HuH-7.5 (cell line): ENCODE measurements at places on chromosomes 5 and 9.
A peak's percentile ranks its signal among the peaks of the same experiment; 100 is the strongest.

GRCh38 chr5:137184734-137185133 lies 314.4 kb downstream of the SPOCK1 start:
- DNase-seq, result no peak

DNA sequence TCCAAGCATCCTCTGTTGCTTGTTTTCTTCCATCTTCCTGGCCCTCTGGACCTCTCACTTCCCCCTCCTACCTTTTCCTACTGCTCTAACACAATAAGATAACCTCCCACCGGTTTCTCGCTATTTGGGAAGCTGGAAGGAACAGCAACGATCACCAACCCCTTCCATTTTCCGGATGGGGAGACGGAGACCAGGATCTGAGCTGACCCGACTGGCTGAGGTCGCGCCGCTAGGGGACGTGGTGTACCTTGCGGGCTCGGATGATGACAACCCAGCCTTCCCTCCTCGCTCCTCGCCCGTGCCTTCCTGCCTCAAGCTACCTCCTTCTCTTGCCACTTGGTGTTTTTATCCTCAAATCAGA lies 1.9 kb downstream of the LPAR1 start:
- DNase-seq, result no peak

GRCh38 chr5:11941566-11941965 lies 37.3 kb upstream of the CTNND2 start:
- no peak for DNase-seq

DNA sequence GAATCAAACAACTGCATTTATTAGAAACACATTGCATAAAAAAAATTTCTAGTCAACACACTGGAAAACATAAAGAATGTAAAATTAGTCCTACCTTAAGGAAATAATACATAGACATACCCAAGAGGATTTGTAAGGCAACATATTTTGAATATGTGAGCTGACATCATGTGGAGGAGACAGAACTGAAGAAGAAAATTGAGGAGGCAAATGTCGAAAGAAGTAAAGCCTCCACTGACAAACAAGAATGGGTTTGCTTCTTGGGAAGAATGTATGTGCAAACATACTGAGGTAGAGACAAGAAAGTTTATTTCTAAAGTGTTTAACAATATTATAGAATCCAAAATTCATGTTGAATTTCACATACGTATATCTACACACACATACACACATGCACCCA lies 363.0 kb upstream of the PDE4D start:
- DNase-seq, result no peak

GRCh38 chr9:106655966-106656365 lies 207.0 kb upstream of the ZNF462 start:
- no peak for DNase-seq

GRCh38 chr5:175728885-175729828 lies 71.3 kb downstream of the HRH2 start:
- DNase-seq, result no peak

DNA sequence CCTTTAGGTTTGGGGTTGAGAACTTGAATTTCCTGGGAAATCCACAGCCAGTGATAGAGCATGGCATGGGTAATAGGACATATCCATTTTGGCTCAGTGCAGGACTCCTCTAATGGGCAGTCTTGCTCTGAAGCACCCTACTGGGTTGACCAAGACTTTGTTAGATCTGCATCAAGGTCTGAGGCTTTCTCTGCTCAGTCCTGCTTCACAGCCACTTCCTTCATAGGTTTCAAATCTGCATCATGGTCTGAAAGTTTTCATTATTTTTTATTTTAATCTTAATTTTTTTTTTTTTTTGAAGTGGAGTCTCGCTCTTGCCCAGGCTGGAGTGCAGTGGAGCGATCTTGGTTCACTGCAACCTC lies 36.5 kb downstream of the KIF2A start:
- no peak for DNase-seq

- DNase-seq, result no peak
Measured at GRCh38 chr5:97544678-97545077, 361.6 kb upstream of the RIOK2 start.

DNA sequence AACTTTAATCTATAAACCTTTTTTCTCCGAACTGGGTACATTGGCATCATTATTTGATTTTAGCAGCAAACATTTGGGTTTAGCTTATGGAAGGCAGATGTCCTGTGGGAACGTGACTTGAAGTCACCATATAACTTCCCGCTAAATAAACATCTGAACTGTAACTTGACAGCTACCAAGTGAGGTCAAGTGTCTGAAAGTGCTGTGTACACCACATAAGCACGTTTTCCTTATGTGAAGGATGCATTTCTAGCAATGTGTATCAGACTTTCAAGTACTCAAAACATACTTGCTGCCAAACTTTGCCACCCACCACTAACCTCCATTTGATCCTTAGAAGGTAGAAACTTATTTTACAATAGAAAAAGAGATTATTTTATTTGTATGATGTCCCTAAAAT lies 35.7 kb downstream of the SLC1A3 start:
- DNase-seq, result no peak

DNA sequence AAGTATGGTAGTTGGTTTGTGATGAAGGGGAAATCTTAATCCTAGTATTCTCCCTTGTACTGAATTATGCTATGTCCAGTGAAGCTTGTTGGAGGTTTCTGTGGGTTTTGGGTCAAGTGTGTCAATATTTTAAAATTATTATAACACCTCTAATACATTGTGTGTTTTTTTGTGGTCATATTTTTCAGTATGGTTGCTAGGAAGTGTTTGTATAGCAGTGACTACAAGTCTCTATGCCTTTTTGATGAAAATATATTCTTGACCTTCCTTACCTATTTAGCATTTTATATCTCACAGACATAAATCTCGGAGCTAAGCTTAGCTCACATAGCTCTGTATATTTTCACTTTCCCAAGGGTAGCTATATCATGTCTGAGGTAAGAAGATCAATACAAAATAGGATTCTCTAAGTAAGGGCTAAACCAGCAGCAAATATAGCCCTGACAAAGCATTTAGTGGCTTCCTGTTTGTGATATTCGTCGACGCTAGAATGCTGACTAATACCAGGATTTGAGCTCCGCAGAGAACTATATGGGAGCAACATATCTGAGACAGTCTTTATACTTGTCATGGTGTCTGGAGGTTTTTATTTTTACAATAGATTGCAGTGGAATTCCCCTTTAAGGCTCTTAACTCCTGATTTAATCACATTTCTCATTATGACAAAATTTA lies 82.3 kb downstream of the MACIR start:
- DNase-seq, result no peak

DNA sequence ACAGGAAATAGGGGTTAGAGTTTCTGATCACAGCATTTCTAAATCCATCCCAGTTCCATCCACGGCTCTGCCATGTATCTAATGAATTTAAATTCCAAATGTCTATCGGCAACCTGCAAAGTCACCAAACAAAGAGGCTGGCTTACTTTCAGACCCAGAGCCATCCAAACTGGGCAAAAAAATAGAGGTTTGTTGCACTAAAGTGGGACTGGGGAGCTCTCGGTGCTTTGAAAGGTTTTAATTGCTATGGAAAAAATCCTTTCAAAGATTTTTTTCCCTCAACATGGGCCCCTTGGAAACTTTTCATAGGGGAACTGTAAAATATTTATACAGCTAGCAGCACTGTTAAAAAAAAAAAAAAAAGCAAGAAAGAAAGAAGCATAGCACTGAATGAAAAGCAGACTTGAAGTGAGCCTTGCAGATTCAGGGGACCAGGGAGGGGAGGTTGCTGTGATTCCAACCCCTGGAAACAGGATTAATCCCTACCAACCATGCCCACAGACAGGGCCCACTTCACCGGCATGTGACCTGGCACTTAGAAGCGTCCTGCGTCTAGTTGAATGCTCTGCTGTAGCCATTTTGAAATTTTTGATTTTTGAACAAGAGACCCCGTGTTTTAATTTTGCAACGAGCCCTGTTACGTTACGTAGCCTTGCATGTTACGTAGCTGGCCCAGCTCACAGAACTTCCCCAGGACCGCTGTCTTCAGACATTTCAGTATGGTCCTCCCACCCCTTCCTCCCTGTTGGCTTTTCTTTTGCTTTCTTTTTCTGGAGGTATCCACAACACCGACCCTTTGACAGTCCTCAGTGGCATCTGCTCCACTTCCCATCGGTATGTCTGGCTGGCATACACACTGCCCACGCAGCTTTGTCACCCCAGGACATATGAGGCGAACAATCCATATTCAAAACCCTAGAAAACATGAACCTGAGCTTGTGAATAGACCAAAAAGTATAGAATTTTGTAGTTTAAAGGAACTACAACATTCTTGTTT lies 105.3 kb upstream of the NFIB start:
- DNase-seq, result no peak

GRCh38 chr9:126564716-126565115 lies 49.0 kb upstream of the LMX1B start:
- DNase-seq, result no peak

DNA sequence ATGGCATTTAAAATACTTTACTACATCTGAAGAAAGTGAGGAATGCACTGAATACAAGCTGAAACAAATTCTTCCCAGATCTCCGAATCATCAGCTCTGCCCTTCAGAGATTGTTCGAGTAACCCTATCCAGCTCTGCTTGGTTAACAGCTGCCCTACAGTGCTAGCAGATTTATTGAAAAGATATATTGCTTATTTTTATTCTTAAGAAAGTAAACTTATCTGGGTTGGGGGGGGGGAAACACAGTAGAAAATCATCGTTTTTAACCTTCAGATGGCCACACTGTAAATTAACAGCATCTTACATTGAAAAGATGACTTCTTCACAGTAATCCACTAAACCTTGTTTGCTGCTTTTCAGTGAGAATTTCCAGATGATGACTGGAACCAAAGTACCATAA lies 210.8 kb downstream of the NFIB start:
- DNase-seq, result no peak

- DNase-seq, result no peak
Measured at GRCh38 chr9:125774106-125774505, 26.9 kb downstream of the PBX3 start.

DNA sequence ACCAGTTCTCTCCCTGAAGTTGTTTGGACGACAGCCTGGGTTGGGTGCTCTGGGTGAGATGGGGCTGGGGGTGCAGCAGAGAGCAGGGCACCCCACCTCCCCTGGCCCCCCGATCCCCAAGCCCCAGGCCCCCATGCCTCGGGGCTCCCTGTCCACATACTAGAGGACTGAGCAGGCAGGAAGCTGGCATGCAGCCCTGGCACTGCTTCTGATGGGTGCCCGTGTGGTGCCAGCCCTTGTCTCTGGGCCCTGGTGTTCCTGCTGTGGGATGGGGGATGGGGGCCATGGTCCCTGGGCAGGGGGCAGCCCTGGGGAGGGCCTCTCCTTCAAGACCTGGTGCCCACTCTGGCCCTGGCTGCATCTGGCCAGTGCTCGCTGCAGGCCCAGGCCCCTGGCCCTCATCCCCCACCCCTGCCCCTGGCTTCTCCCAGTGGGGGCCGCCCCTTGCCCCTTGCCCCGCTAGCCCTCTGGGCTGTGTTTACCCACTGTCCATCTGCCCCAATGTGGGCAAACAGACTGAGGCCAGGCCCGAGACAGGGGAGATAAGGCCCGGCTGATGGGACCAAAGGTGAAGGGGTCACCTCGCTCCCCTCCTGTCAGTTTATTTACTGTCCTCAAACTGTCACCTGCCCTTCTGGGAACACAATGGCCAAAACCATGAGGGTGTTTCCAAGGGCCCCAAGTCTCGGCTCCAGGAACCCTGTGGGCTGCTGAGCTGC lies 67.3 kb upstream of the RXRA start:
- DNase-seq, result peak; percentile 92

- no peak for DNase-seq
Measured at GRCh38 chr5:143569213-143569701, 165.8 kb upstream of the NR3C1 start.

- DNase-seq, result peak; percentile 93
Measured at GRCh38 chr5:139651043-139651834, 3.1 kb downstream of the CXXC5 start.

GRCh38 chr5:103503066-103503465 lies 59.5 kb downstream of the NUDT12 start:
- no peak for DNase-seq

- DNase-seq, result no peak
Measured at GRCh38 chr9:36598273-36598672, 25.6 kb downstream of the MELK start.

GRCh38 chr9:4740638-4741364 lies at the start of gene AK3:
Gene AK3 (minus strand): TSS chr9:4741202. CDS start chr9:4741087, 115 bp downstream.
- peak; percentile 68 for DNase-seq

DNA sequence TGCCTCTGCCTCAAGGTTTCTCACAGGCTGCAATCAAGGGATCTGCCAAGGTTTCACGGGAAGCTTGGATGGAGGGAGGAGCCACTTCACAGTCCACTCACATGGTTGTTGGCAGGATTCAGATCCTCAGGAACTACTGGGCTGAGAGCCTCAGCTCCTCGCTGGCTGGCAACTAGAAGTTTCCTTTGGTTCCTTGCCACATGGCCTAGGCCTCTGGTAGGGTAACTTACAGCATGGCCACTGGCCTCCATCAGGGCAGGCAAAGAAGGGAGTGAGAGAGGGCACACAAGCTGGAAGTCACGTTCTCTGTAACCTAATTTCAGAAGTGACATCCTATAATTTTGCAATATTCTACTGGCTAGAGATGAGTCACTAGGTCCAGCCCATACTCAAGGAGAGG lies 32.2 kb downstream of the SPOCK1 start:
- DNase-seq, result no peak

DNA sequence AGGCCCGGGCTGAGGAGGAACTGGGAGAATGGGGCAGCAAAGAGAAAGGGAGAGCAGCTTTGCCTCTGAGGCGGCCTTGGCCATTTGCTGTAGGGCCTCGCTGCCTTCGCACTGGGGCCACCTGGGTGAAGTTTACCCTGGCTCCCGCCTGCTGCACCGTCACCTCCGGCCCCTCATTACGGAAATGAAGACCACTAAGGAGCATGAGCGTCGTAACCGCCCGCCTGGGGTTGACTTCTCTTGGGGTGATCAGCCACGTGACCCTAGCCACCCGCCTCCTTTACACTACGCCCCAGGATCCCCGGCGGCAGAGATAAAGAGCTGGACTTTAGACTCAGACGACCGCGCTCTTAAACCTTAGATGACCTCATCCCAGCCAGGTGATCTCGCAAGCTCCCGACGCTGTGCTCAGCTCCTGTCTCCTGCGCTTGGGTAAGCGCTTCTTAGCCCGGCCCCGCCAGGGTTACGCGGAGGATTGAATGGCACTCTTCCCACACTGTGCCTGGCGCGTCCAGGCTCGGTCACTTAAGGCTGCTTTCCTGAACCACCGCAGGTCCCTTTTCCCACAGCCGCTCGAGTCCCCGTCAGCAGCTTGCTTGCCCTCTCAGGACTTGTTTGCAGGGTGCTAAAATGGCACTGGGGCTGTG lies 107.9 kb upstream of the LARP1 start:
- DNase-seq, result peak; percentile 90

DNA sequence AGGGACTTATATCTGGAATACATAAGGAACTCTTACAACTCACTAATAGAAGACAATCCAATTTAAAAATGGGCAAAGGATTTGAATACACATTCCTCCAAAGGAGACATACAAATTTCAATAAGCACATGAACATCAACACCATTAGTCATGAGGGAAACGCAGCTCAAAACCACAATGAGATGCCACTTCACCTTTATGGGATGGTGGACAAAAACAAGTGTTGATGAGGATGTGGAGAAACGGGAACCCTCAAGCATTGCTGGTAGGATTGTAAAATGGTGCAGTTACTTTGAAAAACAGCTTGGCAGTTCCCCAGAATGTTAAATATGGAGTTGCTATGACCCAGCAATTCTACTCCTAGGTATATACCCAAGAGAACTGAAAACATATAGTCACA lies 72.7 kb upstream of the IER5L start:
- DNase-seq, result no peak

- no peak for DNase-seq
Measured at GRCh38 chr5:140417235-140417634, 15.6 kb downstream of the ANKHD1 start.

- DNase-seq, result no peak
Measured at GRCh38 chr5:151063142-151063989, 17.5 kb downstream of the TNIP1 start.
